ENCODE measurements at places on chromosomes 3 and 15.
A peak's percentile ranks its signal among the peaks of the same experiment; 100 is the strongest.

GRCh38 chr3:132870541-132870940 lies 148.3 kb upstream of the NPHP3 start:
- no peak for DNase-seq

- no peak for DNase-seq
Measured at GRCh38 chr3:111269777-111270176, 198.2 kb downstream of the NECTIN3 start.

DNA sequence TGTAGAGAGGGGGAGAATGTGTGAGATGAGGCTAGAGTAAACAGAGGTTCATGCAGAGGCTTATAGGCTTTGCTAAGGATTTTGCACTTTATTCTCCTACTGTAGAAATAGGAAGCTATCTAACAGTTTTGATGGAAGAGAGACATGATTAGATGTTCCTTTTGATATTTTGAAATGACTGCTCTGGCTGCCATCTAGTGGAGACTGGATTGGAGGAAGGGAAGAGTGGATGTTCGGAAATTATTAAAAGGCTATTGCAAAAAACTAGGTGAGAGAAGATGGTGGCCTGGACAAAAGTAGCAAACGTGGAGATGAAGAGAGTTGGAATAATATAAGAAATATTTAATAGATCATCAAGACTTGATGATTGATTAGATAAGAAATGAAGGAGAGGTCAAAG lies 42.2 kb downstream of the SYN2 start:
- no peak for DNase-seq

DNA sequence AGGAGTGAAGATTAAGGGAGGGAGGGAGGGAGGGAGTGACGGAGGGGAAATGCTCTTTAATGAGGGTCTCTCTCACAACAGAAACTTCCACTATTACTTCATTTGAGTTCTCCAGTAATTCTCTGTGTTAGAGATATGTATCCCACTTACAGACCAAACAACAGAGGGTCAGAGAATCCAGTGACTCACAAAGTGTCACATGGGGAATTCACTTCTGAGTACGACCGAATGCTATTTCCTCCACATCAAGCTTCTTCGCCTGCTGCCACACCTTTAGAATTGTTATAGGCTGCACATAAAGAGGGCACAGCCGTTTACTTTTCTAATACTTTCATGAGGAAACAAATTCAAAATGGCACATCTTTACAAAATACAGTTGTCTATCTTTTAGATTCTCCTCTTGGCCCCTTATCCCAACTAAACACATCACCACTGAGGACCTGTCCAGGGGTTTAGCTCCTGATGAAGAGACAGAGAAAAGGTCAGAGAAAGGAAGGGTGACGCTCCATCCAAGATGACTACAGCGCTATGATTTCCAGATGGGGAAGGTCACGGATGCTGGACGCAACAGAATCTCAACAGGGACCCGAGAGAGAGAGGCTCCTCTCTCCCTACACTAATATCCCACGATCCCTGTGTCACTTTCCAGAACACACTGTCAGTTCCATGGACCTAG lies 119.0 kb downstream of the XXYLT1 start:
- no peak for DNase-seq

DNA sequence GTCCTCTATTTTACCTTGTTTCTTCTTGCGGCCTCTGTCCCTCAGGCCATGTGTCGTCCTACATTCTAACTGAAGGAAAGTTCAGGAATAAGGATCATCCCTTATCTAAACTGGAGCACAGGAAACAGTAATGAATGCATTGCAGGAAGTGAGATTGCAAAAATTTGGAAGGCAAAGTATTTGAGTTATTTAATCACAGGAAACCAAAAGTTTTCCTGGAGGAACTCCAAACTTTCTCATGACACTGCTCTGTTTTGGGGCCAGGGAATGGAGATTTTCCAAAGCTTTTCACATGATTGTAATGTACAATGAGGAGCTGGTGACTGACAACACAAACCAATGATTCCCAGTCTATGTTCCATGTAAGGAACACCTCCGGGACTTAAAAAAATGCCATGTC lies 57.8 kb upstream of the PLSCR4 start:
- no peak for DNase-seq

DNA sequence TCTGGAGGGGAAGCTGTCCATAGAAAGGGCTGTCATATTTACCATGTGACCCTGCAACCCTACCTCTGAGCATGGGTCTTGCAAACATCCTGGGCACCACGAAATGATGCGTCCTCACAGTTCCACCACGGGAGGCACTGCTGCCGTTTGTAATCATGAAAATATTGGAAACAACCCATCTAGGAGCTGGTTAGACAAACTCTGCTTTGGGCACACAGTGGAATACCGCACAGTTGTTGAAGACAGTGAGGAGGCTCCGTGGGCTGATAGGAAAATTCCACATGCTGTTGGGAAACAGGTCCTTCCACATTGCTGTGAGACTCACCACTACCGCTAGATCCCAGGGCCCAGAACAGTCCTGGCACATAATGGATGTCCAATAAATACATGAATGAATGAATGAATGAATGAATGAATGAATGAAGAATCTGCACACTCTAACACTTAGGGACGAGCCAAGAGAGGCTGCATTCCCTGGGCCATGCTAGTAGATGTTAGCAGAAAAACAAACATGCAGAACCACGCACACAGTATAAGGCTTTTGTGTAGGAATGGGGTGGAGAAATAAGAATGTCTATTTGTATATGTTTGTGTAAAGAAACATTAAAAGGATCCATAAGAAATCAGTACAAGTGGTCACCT lies 40.6 kb downstream of the TPRA1 start:
- no peak for DNase-seq

DNA sequence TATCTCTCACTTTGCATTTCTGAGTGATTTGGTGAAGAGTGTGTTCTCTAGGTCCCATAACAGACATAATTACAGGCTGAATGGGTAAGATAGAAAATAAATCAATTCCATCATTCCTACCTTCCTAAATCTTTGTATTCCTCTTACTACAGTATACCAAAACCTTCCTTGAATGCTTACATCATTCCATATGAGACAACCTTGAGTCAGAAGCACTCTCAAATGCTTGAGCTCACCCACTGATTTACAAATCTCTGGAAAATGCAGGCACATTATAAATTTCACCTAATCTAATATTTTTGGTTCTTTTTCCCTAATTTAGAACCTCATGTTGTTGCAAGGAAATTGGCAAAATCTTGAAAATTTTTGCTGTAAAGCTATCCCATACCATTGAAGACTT lies 239.1 kb downstream of the CBLB start:
- DNase-seq, result no peak

- no peak for DNase-seq
Measured at GRCh38 chr15:35308802-35309201, 223.7 kb upstream of the NANOGP8 start.

DNA sequence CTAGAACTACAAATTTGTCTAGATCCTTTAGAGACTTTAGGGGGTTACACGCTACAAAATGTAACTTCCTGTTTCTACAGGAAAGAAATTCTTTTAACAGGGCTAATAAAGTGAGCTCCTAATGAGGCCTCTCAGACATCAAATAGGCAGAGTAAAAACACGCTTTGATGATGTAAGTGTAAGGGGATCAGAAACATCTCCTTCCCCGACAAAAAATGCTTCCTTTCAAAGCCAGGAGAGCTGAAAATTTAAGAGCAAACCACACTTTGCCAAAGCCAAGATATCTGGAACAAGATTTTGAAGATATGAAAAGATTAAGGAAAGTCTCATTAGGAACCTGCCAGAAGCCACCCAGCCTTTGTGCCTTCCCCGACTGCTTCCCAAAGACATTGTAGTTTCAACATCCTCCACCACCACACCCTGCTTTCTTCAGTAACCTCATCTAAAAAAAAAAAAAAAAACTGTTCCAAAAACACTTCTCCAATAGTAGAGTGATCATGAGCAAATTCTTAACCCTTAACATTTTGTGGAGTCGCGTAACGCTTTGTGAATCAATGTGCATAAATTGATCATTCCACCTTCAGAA lies 505.0 kb upstream of the THBS1 start:
- DNase-seq, result no peak

DNA sequence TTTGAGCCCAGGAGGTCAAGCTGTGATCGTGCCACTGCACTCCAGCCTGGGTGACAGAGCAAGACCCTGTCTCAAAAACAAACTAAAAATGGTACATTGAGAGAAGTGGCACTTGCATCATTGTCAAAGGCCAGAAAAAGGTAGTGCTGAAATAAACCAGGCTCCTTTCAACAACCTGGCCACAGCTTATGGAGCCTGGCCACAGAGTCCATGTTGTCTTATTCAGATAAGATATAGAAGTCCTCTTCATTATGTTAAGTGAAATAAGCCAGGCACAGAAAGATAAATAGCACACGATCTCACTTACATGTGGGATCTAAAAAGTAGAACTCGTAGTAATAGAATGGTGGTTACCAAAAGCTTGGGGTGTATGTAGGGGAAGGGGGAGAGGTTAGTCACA lies 34.8 kb downstream of the EMC4 start:
- DNase-seq, result no peak

DNA sequence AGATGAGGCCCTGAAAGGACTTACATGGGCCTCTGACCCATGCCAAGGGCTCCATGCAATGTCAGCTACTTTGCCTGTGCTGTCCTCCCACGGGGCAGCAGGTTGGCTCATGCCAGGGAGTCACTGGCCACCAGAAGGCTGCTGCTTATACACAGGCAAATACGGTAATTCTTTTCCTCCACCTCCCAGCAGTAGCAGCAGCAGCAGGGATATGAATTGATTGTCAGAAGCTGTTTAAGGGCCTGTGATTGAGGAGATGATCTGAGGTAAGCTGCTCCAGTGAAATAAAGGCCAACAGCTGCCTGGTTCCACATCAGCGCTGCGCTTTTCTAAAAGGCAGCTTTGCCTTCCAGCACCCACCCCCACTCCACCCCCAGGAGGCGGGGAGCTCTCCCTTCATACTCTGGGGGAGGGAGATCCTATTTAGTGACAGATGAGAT lies 250.5 kb downstream of the SHQ1 start:
- no peak for DNase-seq

GRCh38 chr3:138036572-138036971 lies 26.6 kb downstream of the CLDN18 start:
- no peak for DNase-seq

GRCh38 chr3:152200476-152201420 lies 68.0 kb upstream of the MBNL1 start:
- DNase-seq, result no peak

DNA sequence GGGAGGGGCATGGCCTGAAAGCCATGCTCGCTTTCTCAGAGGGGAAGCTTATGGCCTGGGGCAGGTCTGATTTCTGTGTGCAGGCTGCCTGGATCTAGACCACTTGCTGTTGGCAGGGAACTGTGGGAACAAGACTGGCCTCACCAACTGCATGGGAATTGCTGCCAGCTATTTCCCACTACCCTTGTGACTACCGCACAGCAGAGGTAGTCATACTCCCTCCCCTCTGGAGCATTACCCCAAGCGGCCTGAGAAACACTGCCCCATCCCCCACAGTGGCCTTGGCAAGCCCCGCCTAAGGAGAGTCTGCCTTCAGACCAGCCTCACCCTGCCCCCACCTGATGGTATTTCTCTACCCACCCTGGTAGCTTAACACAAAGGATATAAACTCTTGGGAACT lies 199.4 kb upstream of the CADM2 start:
- peak; percentile 3 for DNase-seq
